GM12864 (cell line): ENCODE measurements at places on chromosomes 5 and 9.

GRCh38 chr9:98994172-98995058 is 50.7 kb downstream of the COL15A1 start:
- DNase-seq: no peak

GRCh38 chr9:34929506-34930102 is 28.5 kb upstream of the PHF24 start:
- peak; percentile 3 for DNase-seq

DNA sequence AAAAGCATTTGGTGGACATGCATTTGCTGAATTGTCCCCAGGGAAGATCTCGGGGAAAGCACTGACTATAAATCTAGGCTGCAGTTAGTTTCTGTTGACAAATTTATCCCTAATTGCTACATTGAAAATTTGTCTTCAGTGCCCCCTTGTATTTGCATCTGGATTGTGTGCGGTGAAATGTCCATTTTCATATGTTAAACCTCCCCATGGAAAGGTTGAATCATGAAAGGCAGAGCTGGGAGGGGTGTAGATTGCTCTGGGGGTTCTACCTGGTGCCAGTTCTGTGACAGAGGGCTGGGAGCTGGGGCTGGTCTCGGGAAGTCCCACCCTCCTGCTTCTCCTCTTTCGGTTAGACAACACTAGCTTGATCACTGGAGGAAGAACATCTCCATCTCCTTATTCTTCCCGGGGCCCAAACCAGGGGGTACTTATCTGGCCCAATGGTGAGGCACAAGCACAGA is 101.9 kb downstream of the GADD45G start:
- no peak for DNase-seq

- DNase-seq: no peak
Measured at GRCh38 chr9:83339435-83339834, 198.8 kb downstream of the FRMD3 start.
